ENCODE measurements at places on chromosomes 13 and 19.

GRCh38 chr19:47608969-47609905, at the start of gene BICRA:
BICRA (plus strand) TSS chr19:47609134; CDS start chr19:47673575, 64,441 bp downstream.
- peak; percentile 73 for DNase-seq

GRCh38 chr13:66665991-66666390, 564.1 kb downstream of the PCDH9 start:
- no peak for DNase-seq

DNA sequence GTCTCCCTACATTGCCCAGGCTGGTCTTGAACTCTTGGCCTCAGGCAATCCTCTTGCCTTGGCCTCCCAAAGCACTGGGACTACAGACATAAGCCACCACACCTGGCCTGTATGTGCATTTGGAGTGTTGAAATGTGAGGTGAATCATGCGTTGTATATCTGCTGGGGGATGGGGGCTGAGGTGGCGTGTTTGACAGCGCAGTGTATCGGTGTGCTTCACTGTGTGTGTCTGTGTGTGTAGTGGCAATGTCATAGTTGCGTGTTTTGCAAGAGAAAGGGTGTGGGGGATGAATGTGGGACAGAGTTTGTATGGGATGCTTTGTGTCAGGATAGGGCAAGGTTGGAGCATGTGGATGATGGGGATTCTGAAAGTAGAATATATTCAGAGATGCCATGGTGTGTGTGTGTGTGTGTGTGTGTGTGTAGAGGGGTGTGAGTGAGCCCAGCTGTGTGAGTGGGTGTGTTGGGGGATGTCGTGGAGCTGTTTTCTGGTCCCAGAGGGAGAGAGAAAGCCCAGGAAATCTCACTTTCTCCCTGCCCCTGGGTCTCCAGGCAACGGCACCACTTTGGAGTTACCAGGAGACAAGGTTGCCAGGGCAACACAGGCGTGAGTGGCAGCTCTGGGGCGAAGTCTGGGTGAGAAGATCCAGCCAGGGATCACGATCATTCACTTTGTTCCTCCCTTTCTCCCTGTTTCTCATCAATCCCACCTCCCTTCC, 1.1 kb upstream of the SWSAP1 start:
- DNase-seq: peak; percentile 59

GRCh38 chr19:33304371-33304759, 2.0 kb upstream of the CEBPA start:
- DNase-seq: peak; percentile 9

DNA sequence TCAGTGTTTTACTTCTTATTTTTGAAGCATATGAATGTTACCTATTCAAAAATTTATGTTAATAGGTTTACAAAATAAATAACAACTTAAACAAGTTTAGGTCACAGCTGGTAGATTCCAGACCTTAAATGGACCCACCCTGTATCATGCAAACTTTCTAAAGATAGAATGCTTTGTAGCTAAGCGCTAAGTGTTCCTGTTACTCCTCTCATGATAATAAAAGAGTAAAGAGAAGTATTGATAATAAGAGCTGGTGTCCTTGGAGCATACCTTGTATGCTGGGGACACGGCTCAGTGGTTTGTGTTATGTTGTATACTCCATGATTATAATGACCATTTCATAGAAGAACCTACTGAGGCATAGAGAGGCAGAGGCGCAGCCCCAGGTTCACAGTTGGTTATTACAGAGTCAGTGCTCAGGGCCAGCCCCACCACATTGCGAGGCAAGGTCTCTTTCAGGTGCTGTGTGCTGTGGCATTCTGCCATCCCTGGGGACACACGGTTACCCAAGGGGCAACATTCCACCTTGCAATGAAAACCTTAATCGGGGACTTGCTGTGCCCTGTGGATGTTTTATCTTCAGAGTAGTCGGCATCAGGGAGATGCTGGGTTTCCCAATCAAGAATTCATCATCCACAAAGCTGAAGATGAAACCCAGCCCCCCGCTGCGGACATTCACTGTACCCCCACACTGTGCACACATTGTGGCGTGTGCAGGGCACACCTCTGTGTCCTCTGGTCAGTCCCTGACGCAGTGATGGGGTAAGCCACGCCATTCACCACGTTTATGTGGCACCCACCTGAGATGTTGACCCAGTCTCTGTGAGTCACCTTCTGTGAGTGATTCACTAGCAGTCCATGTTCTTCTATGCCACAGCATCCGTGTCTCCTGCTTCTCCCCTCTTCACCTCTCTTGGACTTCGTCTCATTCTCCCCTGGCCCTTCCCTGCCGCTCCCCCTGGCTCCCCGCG, 186.7 kb downstream of the COL4A1 start:
- DNase-seq: no peak

- no peak for DNase-seq
Observed at GRCh38 chr19:8161135-8161646, 11.8 kb upstream of the FBN3 start.

DNA sequence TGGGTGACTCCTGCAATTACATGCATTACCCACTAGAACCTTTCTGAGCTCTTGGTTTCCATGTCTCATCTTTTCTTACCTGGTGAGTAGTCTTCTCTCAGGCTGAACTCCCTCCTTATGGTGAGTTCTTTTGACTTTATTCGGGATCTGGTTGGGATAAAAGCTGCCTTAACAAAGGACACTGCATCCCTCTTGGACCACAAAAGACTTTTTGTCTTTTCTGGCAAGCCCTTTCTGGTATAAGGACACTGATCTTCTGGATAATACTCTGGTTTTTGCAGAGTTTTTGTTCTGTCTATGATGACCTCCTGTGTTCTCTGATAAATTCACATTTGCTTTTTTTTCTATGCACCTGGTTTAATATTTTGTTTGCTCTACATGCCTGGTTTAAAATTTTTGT, 66.7 kb downstream of the SLITRK1 start:
- no peak for DNase-seq

- no peak for DNase-seq
Observed at GRCh38 chr19:49559928-49560327, 20.4 kb downstream of the NOSIP start.

DNA sequence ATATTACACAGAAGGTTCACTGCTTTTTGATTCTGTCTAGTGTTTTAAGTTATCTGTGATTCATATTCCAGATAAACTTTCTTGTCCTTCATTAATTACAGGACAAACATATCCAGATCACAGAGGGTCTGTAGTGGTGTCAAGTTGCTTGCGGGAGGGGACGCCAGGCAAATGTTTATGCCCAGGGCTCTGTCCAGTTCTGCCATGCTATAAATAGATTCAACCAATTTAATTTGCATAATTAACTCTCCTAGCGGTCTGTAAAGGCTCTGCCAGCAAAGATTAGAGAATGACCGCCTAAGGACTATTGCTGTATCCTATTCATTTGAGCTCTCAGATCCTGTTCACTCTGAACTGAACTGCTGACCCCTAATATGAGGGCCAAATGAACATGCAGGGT, 59.7 kb upstream of the TRPC4 start:
- DNase-seq: no peak

GRCh38 chr13:68948586-68948985, 1159.0 kb upstream of the ATXN8OS start:
- no peak for DNase-seq

GRCh38 chr13:59182241-59182640, 981.5 kb downstream of the DIAPH3 start:
- no peak for DNase-seq

DNA sequence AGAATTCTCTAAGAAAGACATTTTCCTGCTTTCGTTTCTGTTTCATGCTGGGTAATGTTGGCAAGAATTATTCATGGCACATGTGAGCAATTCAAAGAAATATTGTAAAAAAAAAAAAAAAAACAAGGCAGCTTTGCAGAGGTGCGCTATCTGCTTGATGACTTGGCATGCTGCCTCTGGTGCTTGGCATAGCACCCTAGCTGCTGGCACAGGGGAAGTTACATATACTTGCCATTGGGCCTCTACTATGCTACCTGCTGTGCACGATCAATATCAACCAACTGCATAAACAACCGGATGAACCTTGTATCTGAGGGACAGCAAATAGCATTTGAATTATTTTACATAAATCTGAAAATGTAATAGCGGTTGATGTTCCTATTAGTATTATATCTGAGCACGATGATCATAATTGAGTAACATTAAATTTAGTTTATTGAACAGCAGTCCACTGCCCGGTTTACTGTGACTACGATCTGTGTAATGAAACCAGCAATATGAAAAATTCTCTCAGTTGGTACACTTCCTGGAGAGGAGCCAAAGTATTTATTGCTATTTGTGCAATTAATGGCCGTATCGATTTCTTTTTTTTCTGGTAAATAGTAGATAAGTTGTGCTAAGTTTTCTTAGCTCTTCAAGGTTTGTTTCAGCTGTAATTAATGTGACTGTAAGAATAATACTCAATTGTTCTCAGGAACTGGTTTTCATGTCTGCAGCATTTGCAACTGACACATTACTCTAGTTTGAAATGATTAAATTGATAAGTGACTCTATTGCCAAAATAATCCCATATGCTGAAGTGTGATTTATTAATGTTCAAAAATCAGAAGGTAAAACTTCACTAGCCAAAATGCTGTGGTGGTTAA, 717.3 kb downstream of the DACH1 start:
- DNase-seq: no peak

- no peak for DNase-seq
Observed at GRCh38 chr19:16041991-16042386, 34.3 kb upstream of the TPM4 start.

DNA sequence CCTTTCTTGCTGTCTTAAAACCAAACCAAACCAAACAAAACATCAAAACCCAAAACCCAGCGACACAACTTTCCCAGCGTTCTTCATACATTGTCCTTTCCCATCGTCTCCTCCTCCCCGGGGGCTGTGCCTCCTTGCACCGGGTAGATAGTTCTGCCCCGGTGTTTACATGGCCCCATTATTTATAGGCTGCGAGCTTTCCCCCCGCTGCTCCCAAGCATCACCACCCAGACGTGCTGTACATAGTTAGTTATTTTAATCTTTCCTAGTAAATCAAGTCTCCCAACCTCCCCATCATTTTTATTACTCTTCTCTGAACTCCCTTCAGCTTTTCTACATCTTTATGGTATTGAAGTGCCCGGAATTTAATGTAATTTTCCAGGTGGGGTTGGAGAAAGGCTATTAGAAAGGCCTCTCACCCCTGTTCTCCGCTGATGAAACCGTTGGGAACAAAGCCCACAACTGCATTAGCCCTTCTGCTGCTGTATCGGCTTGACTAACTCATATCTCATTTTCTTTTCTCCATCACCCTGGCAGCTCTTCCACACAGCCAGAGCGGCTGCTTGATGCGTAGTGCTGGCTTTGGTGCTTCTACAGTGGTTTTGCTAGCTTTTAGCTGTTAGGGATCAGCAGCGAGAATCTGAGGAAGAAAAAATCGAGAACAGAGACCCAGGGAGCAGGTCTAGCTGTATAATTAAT, 53.1 kb downstream of the FGF9 start:
- DNase-seq: no peak

DNA sequence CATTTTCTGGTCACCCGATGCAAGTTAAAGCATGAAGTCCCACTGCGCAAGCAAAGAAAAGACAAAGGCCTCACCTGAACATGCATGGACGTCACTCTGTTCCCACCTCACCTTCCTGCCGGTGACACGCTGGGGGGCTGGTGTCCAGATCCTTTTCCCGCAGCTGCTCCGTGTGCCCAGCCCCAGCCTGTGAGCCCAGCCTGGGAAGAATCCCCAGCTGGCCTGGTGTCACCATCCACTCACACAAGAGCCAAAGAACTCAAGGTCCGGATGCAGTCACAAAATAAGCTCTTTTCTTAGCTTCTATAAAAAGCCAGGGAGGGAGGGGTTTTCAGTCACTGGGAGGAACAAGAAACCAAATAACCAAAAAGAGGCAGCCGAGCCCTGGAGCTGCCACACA, 249.9 kb downstream of the COL4A1 start:
- DNase-seq: no peak

- no peak for DNase-seq
Observed at GRCh38 chr13:67696775-67697174, 466.6 kb upstream of the PCDH9 start.

DNA sequence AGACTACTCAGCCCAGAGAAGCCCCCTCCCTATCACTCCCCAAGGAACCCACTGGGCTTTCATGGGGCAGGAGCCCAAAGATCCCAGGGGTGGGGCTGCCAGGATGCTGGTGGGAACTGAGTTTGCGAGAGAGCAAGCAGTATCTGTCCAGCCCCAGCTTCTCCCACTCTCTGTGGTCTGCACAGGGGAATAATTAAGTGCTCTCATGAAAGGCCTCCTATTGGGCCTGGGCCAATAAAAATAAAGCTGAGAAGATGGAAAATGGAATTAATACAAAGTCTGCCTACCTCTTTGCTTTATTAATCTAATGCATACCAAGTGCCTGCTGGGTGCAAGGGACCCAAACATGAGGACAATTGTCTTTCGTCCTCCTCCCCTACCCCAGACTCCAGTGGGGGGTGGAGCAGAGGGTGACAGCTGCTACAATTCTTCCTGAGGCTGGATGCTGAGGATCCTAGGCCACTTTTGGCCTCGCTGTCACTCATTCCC, 5.4 kb downstream of the DDX39A start:
- no peak for DNase-seq

DNA sequence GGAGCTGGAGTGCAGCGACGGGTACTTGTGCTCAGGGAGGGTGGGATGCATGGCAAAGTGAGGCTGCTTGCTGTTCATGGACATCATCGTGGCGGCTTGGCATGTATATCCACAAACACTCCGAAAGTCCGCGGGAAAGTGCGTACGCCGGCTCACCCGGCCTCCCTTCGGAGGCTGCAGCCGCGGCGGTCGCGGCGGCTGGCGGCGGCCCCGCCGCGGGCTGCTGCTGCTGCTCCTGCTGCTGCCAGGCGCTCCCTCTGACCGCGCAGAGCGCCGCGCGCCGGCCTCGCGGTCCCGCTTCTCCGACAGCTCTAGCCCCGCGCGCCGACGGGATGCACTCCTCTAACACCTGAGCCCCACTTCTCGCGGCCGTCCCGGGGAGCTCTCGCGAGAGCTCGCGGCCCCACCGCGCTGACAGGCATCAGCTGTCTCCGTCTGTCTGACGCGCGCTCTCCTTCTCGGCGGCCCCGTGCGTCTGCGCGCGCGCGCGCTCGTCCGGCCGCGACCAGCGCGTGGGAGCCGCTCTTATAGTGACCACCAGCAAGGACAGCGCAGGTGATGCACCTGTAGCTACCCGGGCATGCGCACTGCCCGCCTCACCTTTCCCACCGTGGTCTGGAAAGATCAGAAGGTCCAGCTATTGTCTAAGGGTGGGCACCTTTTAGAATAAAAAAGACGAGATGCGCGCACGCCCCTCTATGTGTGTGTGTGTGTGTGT, at the start of gene POU4F1:
POU4F1 (minus strand) TSS at position 313 of the 718 bp plus-strand sequence; CDS start at position 87, 226 bp downstream.
- DNase-seq: no peak

DNA sequence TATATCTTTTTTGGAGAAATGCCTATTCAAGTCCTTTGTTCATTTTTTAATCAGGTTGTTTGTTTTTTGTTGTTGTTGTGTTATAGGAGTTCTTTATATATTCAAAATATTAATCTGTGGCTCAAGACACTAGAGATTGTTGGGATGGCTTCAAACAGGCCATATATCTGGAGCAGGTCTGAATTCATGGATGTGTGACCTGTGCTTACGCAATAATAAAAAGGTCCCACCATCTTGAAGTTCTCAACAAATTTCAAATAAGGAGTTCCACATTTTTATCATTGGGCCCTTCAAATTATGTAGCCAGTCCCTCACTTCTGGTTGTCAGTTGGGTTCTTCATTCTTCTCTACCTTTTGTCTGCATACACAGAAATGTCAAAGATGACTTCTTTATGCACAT, 17.7 kb upstream of the NUDT15 start:
- DNase-seq: no peak

All from D721Med (cell line).